ENCODE measurements at places on chromosomes 12 and 14.

- no peak for DNase-seq
These were observed 82.8 kb downstream of the BORCS5 start for GRCh38 chr12:12439636-12440035.

- no peak for DNase-seq
These were observed 482 bp upstream of the IFI27L2 start for GRCh38 chr14:94129758-94130414.

DNA sequence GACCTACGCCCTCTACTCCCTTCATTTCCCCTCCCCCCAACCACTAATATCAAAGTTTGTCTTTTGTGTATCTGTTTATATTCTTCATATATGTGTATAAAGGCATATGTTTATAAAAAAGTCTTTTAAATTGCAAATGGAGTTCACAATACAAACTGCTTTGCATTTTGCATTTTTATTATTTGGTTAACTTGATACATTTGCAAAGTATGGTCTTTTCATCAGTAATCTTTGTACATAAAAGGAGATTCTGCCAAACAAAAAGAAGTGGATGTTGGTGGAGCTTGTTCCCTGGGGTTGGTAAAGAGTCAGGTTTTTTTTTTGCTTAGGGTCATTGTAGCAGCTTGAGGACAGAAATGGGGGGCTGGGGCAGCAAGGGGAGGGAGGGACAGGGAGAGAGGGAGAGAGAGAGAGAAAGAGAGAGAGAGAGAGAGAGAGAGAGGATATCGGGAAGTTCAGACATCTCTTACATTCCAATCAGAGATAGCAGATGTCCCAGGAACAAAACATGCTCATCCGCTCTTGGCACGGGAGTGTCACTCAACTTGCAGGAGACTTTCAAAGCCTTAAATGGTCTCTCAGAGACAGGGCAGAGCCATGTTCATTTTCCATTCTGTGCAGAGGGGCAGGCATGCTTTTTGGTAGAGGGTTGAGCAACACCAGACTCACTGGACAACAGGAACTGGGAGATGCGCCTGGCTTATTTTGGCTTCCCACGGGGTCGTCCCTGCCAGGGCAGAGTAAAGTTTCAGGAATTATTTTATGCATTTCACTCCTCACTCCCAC is 44.8 kb upstream of the TBX5 start:
- no peak for DNase-seq

DNA sequence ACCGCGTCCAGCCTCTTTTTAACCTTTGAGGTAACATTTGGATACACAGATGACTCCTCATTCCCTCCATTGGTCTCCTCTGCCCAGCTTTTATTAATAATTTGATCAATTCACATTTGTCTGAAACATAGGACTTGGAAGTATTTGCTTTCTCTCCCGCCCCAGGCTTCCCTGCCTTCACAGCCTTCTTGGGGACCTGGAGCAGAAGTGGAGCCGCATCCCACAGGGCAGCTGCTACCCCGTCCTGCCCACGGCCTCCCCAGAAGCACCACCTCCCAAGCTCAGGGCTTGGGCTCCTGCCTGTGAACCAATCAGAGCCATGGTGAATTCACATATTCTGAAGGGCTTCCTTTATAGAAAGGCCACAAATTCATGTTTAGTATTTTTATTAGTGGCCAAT is 97.6 kb downstream of the PIWIL1 start:
- no peak for DNase-seq

GRCh38 chr12:49669796-49670195 is 37.4 kb downstream of the FMNL3 start:
- DNase-seq, result no peak

GRCh38 chr12:13437541-13437940 is 241.0 kb downstream of the EMP1 start:
- no peak for DNase-seq

DNA sequence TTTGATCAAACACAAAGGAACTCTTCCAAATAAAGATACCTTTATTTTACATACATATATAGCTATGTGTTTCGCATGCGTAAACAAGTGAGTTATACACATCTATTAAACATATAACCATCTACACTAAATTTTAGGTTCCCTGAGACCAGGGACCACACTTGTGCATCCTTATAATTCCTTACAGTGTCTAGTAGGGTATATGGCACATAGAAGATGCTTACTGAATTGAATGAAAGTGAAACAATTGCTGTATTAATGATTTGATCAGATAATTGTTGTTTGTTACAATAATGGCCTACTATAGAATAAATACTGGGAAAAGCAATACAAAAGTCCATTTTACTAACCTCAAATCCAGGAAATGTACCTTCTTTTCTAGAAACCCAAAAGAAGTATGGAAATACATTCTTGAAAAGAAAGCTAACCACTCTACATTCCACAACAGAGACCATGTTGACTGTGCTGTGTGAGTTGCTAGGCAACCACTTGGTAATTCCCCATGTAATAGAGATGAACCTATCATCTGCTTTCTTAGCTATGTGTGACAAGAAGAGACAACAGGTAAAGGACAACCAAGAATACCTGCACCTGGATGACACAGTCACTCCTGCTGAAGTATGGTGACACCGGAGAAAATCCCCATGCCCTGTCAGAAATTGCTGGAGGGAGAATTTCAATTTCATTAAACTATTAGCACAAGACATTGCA is 11.9 kb upstream of the CIPC start:
- no peak for DNase-seq

DNA sequence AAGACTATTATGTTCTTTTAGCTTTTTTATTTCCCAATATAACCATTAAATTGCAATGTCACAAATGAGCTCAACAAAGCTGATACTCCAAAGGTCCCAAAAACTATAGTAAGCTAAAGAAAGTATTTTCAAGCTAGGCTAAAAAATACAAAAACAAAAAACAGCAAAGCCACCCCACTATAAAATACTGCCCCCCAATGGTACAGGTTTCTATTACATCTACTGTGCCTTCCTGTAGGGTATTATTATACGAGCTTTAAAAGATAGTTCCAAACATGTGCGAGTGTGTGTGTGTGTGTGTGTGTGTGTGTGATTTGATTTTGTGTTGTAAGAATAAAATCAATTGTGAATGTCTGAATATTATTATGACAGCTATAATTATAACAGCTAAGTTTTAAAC is 1.1 kb downstream of the IFNG start:
- DNase-seq, result no peak

- peak; percentile 44 for DNase-seq
These were observed at the start of gene ERBB3 for GRCh38 chr12:56079723-56080555. Gene ERBB3 (plus strand): TSS chr12:56080165. CDS start chr12:56080301, 136 bp downstream.

- DNase-seq, result no peak
These were observed 17.4 kb downstream of the PYGL start for GRCh38 chr14:50926851-50927386.

- DNase-seq, result no peak
These were observed 5.3 kb upstream of the LRRC10 start for GRCh38 chr12:69616025-69616424.

DNA sequence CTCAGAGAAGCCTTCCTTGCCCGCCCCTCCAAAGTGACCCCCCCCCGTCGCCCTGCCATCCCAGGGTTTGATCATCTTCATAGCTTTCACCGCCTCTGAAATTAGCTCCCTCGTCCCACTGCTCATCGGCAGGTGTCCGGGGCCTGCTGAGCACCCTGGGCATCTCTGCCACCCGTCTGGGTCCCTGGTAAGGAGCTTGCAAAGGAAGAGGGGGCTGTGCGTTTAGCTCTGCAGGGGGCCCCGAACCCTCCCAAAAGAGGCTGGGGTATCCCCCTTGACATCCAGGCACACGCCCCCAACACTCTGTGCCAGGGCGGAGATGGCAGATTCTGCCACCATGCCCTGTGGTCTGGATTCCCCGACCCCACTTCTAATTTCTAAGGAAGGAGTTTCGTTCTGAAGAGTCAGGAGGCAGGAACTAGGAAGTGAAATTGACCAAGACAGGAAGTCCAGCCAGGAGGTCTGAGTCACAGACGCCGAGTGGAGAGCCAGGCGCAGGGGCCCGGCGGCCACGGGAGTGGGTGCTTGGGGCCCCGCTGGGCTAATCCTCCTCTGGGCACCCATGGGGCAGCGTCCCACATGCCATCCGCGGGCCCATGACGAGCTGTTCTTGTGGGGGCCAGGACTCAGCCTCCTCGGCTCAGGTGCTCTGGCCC is 95.7 kb downstream of the RFLNA start:
- no peak for DNase-seq

DNA sequence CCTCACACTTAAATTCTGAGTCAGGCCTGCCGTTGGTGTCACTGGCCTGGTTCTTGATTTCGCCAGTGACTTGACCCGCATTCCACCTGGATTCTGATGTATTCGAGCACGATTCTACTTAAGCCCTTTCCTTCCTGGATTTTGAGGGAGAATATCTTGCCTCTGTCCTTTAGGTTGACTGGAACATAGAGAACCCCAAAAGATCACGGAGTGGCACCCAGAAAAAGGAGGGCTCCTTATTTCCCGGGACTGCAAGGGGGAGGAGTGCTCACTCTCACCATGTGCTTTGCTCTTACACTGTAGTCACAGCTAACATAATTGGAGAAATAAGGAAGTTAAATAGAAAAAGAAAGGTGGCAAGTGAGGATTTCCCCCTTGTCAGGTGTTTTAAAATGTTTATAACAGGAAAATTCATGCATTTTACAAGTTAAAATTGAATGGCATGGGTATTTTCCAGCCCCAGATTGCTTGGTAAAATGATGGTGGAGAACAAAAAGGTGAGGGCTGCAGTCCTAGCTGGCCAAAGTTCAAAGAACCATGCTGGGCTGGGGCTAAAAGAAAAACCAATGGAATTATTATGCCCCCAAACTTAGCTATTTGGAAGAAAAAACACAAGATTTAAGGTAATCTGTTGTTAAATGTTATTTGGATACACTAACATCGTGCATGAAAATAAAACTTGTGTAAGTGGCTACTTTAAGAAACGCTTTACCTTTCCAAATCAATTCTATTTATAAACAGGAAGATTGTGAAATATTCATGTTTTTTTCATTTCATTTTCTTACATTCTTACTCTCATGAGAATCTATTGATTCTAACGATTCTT is 8.9 kb downstream of the FOXA1 start:
- no peak for DNase-seq

GRCh38 chr12:77299910-77300669 is 234.7 kb upstream of the E2F7 start:
- no peak for DNase-seq

GRCh38 chr14:104423701-104424405 is 155.7 kb upstream of the C14orf180 start:
- DNase-seq, result no peak

- no peak for DNase-seq
These were observed 8.9 kb downstream of the RSRC2 start for GRCh38 chr12:122517877-122518276.

- DNase-seq, result no peak
These were observed 691 bp downstream of the SLC2A13 start for GRCh38 chr12:40105265-40105514.

DNA sequence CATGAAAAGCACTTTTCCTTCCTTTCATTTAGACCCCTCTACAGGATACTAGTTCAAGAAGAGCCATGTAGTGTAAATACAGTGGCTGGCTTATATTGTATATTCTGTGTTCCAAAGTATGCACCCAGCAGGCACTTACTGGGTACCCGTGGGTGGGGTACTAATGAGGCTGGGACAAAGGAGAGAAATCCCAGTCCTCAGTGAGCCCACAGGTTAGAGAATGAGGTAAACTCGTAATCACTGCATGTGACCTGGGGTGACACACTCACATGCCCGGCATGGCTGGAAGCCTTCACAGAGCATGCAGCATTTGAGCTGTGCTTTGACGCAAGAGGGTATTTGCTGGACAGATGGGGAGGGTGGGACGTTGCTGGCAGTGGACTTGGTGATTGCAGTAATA is 17.1 kb downstream of the SLC24A4 start:
- no peak for DNase-seq

- no peak for DNase-seq
These were observed 602.8 kb downstream of the ALG10 start for GRCh38 chr12:34625116-34625515.

- DNase-seq, result no peak
These were observed 298.5 kb downstream of the ERC1 start for GRCh38 chr12:1289371-1290155.

GRCh38 chr14:94374749-94375260 is 13.6 kb downstream of the SERPINA1 start:
- no peak for DNase-seq

DNA sequence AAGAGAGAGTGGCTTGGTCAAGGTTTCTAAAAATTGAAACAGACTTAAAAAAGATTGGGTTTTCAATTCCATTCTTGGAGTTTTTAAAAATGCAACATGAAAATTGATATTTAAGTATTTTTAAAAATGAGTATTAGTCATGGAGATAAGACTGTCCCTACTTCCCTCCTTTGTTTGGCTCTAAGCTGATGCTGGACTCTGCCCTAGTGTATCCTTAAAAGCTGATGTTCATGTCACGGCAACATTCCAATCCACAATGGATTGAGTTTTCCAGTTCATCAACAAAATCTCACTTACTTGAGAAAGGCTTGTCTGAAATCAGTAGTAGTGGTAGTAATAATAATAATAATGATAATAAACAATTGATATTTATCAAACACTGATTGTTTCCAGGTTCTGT is 119.0 kb upstream of the SLC38A2 start:
- DNase-seq, result no peak

- no peak for DNase-seq
These were observed 1.3 kb upstream of the GNG2 start for GRCh38 chr14:51859131-51859530.

DNA sequence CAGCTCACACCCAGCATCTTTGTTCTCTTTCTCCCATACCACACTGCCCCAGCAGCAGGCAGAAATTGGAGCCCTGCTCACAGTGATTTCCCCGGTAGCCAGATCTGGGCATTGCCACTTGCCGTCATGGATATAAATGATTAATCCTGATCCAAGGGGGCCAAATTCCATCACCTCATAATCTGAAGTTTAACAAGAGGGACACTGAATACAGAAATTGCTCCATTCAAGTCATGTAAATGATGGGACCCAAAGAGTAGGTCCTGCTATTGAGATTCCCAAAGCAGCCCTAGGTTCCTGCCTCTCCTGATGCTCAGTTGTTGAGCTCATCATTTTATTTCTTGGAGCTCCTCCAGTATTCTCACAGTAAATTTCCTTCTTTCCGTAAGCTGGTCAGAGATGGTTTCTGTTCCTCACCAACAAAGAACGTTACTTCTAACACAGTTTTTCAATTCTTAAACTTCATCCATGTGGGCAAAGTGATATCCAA is 11.7 kb downstream of the ITPR2 start:
- DNase-seq, result no peak

DNA sequence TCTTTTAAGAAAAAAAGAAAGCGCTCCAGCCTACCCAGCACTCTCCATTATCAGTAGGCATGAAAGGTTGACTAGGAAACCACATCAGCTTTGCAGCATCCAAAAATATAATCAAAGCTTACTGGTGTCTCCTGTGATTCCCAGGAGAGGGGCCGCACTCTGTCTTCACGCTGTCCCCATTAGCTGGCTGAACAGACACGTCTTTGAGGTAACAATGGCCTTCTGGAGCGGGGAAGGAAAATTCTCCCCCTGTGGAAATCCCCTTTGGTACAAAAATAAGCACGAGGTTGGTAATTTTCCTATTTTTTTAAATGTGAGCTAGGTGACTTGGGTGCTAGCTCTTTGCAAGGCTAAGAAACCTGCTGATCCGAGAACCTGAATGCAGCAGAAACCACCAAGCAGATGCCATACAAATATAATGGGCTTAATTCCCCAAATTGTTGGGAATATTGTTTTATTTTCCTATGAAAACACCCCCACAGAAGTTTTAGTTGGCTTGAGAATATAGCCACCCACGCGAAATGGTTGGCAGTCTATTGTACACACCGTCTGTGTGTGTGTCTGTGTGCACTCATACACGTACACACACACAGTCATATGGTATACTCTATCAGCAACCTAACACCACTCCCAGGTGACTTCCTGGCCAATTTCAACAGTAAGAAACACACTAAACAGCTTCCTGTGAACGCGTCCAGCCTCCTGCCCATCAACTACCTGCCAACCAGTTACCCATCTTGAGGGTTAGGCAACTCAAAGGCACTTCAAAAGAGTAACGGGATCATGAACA is 71.2 kb downstream of the KSR2 start:
- DNase-seq, result no peak
